ENCODE measurements at places on chromosomes 2 and 18. TPM values are rescaled to one million over a fixed set of nuclear protein-coding genes. Genes with fewer than 3 reads are reported as not detected.

- H3K4me3 ChIP-seq, result no peak overlapping the region
- no peak overlapping the region for H3K27ac ChIP-seq
- no peaks in the 10 kb centered on the region for H3K36me3 ChIP-seq
- H3K27me3 ChIP-seq, result no peaks in the 10 kb centered on the region
- no peak for DNase-seq
- no peaks in the 10 kb centered on the region for H3K4me1 ChIP-seq
Observed at GRCh38 chr2:207694811-207695281, 16.6 kb upstream of the CCNYL1 start.

ACVR1C gene
- total RNA-seq, result 0.59 TPM

DNA sequence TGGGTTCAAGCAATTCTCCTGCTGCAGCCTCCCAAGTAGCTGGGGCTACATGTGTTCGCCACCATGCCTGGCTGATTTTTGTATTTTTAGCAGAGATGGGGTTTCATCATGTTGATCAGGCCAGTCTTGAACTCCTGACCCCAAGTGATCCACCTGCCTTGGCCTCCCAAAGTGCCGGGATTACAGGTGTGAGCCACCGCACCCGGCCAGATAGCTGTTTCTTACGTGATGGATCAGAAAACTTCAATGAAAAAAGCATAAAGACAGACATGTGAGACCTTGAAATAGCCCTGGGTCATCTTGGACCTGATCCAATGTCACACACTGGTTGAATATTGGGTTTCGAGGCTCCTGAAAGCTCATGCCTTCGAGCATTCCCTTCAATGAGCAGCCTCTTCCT lies 66.7 kb upstream of the RTN4 start:
- no peaks in the 10 kb centered on the region for H3K36me3 ChIP-seq
- H3K27me3 ChIP-seq, result no peaks in the 10 kb centered on the region
- no peak overlapping the region for H3K4me3 ChIP-seq
- no peak overlapping the region for H3K27ac ChIP-seq

- H3K4me1 ChIP-seq, result peaks cover 2% of the 10 kb centered on the region
- H3K36me3 ChIP-seq, result no peaks in the 10 kb centered on the region
- H3K4me3 ChIP-seq, result no peak overlapping the region
- DNase-seq, result no peak
- no peaks in the 10 kb centered on the region for H3K27me3 ChIP-seq
Observed at GRCh38 chr2:138469411-138469810, 32.2 kb upstream of the SPOPL start.

SERPINB3 gene
- not detected for total RNA-seq

DNA sequence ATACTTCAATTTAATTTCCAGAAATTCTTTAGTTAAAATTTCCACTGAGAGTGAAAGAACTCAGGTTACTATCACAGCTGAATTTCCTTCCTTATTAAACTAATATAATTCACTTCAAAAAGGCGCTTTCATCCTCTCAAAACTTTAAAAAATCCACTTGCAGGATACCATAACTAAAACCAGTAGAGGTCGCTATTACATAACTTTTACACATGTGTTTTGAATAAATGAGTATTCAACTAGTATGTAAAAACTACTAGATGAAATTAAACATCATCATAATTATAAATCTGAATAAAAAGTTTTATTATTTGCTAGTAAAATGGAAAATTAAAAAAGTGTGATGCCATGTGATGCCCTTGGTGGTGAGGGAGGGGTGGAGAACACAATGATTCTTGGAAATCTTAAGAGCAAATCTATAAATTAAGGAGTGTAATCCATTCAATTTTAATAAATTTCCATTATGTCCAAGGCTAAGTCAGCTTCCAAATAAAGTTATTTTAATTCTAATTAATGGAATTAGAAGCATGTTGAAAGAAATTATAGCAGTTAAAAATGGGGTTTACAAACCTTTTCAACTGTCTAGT lies 61.4 kb downstream of the SOS1 start:
- no peak overlapping the region for H3K4me3 ChIP-seq
- no peak for DNase-seq
- H3K4me1 ChIP-seq, result no peaks in the 10 kb centered on the region
- no peak overlapping the region for H3K27ac ChIP-seq

DNA sequence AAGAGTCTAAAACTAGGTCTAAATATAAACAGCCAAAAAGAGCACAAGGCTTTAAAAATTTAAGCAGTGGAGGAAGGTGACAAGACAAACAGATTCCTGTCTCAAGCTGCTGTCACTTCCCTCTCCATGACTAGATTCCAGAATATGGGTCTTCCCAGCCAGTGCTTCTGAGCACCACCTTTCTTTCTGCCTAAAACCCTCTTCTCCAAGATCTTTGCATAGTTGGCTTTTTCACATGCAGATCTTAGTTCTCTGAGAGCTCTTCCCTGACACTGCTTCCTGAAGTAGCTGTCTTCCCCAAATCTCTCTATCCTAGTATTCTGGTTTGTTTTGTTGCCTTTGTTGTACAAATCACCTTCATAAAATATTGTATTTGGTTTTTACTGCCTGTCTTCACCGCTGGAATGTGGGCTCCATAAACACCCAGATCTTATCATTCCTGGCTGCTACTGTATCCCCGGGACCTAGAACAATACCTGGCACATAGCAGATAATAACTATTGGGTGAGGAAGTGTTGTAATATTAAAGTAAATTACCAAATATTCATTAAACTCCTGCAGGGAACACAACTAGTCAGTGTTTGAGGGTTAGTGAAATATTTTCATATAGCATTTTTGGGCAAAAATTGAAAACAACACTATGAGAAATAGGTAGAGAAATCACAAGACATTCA lies 150.2 kb downstream of the CCDC85A start:
- no peaks in the 10 kb centered on the region for H3K36me3 ChIP-seq
- H3K4me3 ChIP-seq, result no peak overlapping the region
- no peak for DNase-seq
- no peaks in the 10 kb centered on the region for H3K4me1 ChIP-seq
- H3K27me3 ChIP-seq, result no peaks in the 10 kb centered on the region

DNA sequence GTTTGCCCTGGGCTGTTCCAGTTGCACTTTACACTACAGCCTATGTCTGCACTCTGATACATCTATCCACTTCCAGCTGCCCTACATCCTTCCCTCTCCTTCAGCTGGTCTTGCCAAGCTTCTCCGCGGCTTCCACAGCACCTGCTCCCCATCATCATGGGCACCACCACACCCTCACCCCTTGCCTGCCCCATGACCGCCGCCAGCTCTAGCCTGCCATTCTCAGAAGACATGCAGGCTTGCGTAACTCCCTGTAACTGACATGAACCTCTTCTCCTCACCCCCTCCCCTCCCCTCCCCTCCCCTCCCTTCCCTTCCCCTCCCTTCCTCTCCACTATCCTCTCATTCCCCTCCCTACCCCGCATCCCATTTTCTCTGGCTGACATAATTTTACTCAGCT lies 46.0 kb downstream of the PAX8 start:
- no peaks in the 10 kb centered on the region for H3K4me1 ChIP-seq
- DNase-seq, result no peak
- H3K27me3 ChIP-seq, result no peaks in the 10 kb centered on the region
- no peak overlapping the region for H3K27ac ChIP-seq
- H3K4me3 ChIP-seq, result no peak overlapping the region

- no peaks in the 10 kb centered on the region for H3K4me1 ChIP-seq
- no peak for DNase-seq
- no peaks in the 10 kb centered on the region for H3K27me3 ChIP-seq
- H3K36me3 ChIP-seq, result no peaks in the 10 kb centered on the region
Observed at GRCh38 chr2:13607139-13607538, 890.4 kb downstream of the TRIB2 start.

DNA sequence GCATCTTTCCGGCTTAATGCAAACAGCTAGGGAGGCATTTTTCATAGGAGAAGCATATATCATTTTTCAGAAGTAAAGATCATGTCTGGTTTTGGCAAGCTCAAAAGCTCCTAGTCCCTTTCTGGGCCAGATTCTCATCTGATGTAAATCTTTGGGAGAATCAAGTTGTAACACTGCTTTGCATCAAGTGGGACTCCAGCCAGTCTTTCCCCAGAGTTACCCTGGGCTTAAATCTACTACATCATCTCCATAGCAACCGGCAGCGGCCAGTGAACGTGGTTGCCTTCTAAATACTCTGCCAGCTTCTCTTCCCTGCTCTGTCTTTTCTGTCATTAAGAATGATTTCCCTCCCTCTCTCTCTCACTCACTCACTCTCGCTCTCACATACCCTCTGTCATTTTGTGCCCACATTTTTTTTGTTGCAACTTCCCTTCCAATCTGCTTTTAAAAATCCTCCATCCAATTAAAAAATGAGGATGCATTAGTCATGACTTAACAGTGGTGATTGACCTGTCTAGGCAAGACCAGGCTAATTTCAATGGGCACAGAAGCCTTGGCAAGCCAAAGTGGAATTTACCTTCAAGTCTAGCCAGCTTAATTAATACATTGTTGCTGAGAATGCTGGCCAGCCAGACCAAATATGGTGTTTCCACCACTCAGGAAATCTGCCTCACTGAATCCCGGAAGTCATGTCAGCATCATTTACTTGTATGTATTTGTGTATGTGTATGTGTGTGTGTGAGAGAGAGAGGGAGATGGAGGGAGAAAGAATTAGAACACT lies 93.0 kb downstream of the NRP2 start:
- peak overlapping the region; percentile 9 for H3K27ac ChIP-seq
- H3K27me3 ChIP-seq, result no peaks in the 10 kb centered on the region
- peaks cover 12% of the 10 kb centered on the region for H3K36me3 ChIP-seq
- H3K4me3 ChIP-seq, result no peak overlapping the region

DAPL1 gene
- total RNA-seq, result not detected

RGPD4 gene
- total RNA-seq, result 0.07 TPM

PAX8 gene
- total RNA-seq, result 0.11 TPM

DNA sequence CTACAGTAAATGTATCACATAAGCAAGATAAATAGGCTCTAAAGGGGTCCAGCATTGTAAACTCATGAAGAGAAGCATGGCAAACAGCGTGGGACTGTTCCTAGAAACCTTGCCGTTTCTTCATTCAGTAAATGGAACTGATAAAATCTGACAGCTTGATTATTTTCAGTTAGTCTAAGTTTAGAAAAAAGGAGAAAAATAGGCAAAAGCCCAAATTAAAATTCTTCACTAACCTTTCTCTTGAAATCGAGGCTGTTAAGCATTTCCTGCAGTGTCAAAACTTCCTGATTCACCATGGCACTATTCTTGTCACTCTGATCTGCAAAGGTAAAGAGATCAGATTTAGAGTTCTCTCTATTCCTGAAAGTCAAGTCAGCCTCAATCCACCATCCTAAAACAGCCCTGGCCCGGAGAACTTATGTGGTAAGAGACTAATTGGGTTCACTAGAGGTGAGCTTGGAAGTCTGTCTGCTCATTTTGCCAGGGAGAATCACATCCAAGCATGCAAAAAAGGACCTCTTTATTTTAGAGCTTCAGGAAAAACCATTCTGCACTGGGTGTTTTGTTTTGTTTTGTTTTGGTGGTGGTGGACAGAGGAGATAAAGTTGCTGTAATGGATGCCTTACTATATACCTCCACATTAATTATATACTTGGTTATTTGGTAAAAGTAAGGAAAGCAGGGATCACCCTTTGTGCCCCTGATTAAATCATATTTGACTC lies 52.4 kb upstream of the STAT1 start:
- H3K27me3 ChIP-seq, result no peaks in the 10 kb centered on the region
- no peaks in the 10 kb centered on the region for H3K4me1 ChIP-seq
- H3K4me3 ChIP-seq, result no peak overlapping the region
- H3K27ac ChIP-seq, result no peak overlapping the region
- H3K36me3 ChIP-seq, result peaks cover 4% of the 10 kb centered on the region

- no peaks in the 10 kb centered on the region for H3K36me3 ChIP-seq
- no peak overlapping the region for H3K27ac ChIP-seq
Observed at GRCh38 chr2:195649629-195650190, 7.3 kb upstream of the SLC39A10 start.

DNA sequence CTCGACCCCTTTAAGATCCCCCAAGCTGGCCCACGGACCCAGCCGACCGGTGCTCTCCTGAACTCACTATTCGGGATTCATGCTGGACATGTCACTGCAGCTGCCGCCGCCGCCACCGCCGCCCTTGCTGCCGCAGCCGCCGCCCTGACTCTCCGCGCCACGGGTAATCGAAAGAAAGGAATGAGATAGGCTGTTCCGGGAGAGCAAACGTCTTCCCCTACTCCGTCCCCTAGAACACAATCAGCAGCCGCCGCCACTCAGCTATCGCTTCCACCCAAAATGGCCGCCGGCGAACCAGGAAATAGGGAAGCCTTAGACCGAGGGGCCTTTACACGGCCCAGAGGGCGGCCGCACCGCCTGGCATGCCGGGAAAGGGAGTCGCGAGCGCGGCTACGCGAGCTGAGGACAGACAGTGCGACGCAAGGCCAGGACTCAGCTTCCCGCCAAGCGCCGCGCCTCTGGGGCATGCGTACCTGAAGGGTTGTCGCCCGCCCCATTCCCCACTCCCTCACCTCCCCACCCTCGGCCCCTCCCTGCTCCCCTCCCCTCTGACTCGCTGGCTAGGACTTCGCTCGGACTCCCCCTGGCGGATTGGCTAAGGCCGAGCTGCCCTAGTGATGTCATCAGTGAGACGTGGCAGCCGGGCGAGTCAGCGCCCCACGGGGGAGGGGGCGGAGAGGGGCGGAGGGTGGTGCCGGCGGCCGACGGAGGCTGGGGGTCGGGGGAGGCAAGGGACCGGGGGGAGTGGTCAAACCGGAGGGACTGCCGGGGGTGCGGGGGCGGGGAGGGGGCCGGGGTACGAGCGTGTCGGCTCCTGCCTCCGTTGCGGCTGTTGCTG lies at the start of gene RAB1A:
TSS of gene RAB1A (minus strand) at position 281 of the 838 bp plus-strand sequence. CDS start at position 90, 191 bp downstream.
- H3K27ac ChIP-seq, result peak within 1 kb of the TSS; percentile 97
- DNase-seq, result peak; percentile 100
- H3K4me3 ChIP-seq, result peak within 1 kb of the TSS; percentile 98
- no peaks in the 10 kb centered on the region for H3K4me1 ChIP-seq
- H3K36me3 ChIP-seq, result no peaks in the 10 kb centered on the region

DNA sequence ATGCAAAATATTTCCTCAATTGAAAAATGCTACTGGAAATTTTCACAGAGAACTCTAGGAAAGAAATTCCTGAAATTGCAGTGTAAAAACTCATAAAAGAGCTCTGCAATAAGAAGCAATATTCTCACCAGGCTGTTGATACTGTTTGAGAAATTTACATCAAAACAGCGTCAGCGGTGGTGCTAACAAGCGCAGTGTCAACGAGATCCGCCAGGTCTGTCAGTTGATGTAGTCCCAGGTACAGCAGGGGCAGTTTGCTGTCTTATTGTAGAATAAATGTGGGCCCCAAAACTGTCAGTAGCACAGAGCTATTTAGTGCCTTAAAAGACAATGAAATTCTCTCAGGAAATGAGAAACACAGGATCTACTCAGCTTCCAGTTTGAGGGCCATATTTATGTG lies 611.2 kb downstream of the ARHGAP15 start:
- H3K4me3 ChIP-seq, result no peak overlapping the region
- no peaks in the 10 kb centered on the region for H3K27me3 ChIP-seq
- H3K27ac ChIP-seq, result no peak overlapping the region
- DNase-seq, result no peak
- H3K4me1 ChIP-seq, result no peaks in the 10 kb centered on the region

- no peaks in the 10 kb centered on the region for H3K4me1 ChIP-seq
- no peak overlapping the region for H3K27ac ChIP-seq
- H3K36me3 ChIP-seq, result no peaks in the 10 kb centered on the region
- H3K4me3 ChIP-seq, result no peak overlapping the region
Observed at GRCh38 chr2:66872986-66873754, 438.2 kb downstream of the MEIS1 start.

All from endodermal cell (in vitro differentiated cells).